Nephron progenitor cell (in vitro differentiated cells): ENCODE measurements at places on chromosomes 11 and 22.

DNA sequence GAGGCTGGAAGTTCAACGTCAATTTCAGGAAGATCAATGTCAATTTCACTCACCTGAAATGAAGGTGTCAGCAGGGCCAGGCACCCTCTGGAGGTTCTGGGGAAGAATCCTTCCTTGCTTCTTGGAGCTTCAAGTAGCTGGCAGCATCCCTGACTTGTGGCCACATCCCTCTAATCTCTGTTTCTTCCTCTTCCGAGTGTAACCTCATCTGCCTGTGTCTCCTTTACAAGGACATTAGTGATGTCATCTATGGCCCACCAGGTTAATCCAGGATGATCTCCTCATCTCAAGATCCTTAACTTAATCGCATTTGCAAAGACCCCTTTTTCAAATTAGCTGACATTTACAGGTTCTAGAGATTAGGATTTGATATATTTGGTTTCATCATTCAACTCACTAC is 240.8 kb upstream of the MTNR1B start:
- no peak for DNase-seq

GRCh38 chr11:134916421-134917213 is 504.6 kb upstream of the B3GAT1 start:
- DNase-seq = no peak

- DNase-seq = no peak
These were observed 1.2 kb downstream of the CRYBB1 start for GRCh38 chr22:26616650-26617049.

DNA sequence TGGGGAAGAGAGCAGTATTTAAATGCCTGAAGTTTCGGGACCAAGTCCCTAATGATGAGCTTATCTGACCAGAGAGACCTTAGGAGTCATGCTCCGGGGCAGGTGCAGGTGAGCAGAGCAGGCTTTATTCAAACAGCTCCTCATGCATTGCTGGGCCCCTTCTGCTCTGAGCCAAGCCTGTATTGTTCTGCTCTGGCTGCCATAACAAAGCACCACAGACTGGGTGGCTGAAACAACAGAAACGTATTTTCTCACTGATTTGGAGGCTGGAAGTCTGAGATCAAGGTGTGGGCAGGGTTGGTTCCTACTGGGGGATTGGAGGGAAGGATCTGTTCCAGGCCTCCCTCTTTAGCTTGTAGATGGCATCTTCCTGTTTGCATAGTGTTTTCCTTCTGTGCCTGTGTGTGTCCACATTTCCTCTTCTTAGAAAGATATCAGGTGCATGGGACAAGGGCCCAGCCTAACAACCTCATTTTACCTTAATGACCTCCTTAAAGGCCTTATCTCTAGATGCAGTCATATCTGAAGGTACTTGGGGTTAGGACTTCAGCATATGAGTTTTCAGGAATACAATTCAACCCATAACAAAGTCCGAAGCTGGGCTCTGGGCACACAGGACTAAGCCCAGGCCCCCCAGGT is 97.1 kb upstream of the PARVA start:
- no peak for DNase-seq

GRCh38 chr11:70790671-70791300 is 392.5 kb downstream of the CTTN start:
- DNase-seq = no peak

DNA sequence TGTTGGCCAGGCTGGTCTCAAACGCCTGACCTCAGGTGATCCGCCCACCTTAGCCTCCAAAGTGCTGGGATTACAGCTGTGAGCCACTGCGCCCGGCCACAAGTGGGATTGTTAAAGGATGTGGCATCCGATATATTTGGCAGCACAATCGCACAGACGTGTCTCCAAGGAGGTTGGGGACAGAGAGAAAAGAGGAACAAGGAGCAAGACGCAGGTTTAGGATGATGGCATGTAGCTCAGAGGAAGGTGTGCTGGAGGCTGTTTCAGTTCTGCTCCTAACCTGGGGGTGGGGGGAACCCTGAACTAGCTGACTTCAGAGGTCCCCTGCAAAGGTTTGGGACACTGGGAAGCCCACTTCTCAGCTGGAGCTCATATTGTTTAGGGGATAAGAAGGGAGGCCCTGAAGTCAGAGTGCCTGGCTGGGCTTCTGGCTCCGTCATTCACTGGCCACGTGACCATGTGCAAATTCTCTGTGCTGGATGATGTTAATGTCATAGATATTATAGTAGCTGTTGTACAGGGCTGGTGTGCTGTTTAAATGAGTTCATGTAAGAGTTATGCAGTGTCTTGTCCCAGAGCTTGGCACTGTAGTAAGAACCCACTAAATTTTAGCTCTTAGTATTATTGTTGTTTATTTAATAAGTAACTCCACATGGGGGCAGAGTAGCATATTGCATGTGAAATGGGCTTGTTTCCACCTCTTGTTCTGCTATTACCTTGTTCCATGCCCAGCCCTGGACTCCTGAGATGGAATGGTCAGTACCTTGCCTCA is 129.7 kb downstream of the ST3GAL4 start:
- no peak for DNase-seq

GRCh38 chr22:24437091-24437490 is 9.7 kb downstream of the ADORA2A start:
- no peak for DNase-seq
